NCI-H1092 treated with DMSO at 0.1 percent for 48 hours (cell line): ENCODE measurements at places on chromosomes 2 and 18.

- no peak for DNase-seq
Observed at GRCh38 chr2:107618769-107619168, 207.9 kb upstream of the RGPD4 start.

DNA sequence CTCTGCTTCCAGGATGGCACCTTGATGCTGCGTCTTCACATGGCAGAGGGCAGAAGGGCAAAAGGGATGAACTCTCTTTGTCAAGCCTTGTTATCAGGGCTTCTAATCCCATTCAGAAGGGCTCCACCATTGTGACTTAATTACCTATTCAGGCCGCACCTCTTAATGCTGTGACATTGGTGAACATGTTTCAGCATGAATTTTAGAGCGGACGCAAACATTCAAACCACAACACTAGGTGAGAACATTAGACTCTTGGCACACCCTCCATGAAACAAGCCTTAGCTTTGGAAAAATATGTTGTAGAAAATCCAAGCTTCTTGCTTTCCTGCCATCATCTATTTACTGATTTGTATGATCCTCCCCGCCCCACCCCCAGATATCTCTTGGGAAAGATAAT is 17.9 kb downstream of the DAW1 start:
- no peak for DNase-seq

GRCh38 chr2:232863996-232864395 is 6.1 kb upstream of the SNORC start:
- no peak for DNase-seq

DNA sequence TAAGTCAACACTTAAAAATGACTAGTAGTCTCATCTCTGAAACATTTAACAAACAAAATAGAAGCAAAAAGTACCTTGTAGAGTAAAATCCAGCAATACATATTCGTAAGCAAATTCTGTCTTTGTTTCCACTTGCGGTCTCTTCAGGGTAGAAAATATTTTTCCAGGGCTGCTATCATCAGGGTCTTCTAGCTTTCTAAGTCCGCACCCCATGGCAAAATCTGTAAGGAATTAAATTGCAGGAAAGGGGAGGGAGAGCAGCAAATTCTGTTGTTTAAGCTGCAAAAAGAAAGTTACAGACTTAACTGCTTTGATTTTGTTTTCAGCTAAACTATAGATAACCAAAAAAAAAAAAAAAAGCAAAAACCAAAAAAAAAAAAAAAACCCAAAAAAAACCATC is at the start of gene RFTN2:
Gene RFTN2 (minus strand): TSS at position 342 of the 400 bp plus-strand sequence. CDS start 129 bp downstream, at position 213.
- DNase-seq = no peak

DNA sequence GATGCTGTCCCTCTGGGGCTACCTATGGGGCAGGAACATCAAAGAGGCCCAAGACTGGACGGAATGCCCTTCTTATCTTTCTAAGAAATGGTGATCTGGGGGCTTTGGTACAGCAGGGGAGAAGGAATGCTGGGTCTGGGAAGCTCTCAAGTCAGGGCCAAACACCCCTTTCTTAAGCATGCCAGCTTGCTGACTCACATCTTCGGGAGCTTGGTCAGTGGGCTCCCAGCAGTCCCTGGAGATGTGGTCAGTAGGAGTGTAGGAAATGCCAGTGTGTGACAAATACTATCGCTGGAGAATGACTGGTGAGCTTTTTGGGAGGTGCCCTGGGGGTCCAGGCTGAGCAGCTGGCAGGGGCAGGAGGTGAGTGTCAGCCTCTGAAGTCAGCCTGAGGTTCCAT is 105.0 kb upstream of the CDC42EP3 start:
- DNase-seq = no peak

DNA sequence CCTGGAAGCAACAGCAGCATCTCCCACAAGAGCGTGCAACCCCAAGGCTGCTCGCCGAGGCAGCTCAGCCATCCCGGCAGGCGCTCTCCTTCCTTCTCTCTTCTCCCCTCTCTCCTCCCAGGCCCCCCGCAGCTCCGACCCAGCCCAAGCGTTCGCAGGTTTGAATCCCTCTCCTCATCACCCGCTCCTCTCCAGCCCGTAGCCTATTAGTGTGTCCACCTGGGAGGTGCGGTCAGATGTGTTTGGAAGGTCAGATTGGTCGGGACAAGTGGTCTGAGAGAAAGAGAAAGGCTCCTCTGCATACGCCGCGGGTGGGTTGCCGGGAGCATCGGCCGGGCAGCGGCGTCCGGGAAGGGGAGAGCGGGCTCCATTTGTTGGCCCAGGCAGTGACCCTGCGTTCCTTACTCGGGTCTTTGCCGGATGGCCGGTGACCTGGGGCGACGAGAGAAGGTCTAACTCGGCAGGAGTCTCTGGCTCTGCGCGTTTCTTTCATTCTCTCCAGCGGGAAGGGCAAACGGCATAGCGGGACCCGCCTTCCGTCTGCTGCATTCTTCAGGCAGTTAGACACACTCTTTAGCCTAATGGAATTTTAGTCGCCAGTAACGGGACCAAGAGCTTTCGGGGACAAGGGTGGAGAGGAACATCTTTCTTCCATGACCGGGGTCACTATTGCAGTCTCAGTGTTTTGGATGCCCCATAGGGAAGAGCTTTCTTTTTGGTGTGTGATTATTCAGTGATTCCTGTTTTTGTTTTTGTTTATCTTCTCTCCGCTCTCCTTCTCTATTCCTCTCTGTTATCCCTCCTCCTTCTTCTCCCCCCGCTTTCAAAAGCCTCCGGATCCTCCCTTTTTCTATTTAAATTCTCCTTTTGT is 1.1 kb upstream of the TMEFF2 start:
- no peak for DNase-seq

DNA sequence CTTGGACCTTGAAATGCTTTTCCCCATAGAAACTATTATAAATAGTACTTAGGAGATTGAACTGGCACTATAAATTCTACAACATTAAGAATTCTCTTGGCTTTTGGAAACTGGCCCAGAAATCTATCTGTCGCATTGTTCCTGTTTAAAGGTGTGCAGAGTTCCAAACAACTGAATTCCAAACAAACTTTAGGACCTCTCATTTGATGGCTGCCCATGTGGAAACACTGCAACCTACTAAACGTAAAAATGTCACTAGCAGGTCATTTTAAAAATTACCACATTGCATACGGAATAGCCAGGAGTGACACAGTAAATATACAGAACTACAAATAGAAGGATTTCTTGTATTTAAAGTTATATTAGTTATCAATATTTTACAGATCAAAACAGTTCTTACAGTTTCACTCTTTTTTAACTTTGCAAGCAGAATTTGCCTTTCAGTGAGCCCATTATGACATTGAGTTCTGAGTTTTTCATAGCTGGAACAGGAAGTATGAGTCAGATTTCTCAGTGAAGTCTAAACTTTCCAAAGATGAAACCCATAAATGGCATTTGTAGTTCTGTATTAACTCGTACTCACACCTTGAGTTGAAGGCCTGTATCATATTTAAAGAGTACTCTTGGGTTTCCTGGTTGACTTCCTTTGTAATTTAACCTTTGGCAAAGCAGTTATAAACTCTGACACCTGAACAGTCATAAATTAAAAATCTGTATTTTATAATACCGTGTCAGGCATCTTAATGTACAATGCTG is 142.3 kb upstream of the BOD1L2 start:
- peak; percentile 29 for DNase-seq

GRCh38 chr2:215536510-215536909 is 100.6 kb upstream of the FN1 start:
- no peak for DNase-seq

GRCh38 chr2:232643813-232644347 is 10.5 kb downstream of the EFHD1 start:
- no peak for DNase-seq
